CD4-positive, alpha-beta T cell treated with Interleukin-15 for 1 hour (primary cell): ENCODE measurements at places on chromosomes 13 and 19.

GRCh38 chr19:12865746-12866415 lies 15.4 kb downstream of the DNASE2 start:
- DNase-seq, result no peak

DNA sequence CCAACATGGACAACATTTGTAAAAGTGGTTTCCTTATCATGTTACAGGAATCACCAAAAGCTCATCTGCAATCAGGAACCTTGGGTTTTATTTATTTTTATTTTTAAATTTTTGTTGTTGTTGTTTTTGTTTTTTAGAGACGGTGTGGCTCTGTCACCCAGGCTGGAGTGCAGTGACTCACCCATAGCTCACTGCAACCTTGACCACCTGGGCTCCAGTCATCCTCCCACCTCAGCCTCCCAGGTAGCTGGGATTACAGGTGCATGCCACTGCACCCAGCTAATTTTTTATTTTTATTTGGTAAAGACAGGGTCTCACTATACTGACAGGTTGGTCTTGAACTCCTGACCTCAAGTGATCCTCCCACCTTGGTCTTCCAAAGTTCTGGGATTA lies 13.6 kb upstream of the SERP2 start:
- no peak for DNase-seq

DNA sequence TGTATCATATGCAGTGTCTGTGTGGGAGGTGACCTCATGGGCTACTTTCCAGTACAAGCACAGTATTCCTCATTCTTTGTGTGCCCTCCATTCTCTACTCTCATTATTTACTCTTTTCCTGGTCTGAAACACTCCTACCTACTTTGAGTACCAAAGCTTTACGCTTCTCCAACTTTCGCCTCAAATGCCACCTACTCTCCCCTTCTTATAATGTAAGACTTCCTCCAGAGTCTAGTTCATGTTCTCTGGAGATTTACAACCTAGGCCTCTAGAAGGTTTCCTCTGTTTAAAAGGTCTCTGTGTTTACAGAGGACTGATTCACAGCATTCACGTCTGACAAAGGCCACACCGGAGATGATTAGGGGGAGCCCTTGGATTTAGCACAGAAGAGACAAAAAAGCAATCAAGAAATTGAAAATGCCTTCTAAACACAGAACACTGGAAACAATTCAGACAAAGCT lies 302.0 kb downstream of the KLF12 start:
- no peak for DNase-seq

DNA sequence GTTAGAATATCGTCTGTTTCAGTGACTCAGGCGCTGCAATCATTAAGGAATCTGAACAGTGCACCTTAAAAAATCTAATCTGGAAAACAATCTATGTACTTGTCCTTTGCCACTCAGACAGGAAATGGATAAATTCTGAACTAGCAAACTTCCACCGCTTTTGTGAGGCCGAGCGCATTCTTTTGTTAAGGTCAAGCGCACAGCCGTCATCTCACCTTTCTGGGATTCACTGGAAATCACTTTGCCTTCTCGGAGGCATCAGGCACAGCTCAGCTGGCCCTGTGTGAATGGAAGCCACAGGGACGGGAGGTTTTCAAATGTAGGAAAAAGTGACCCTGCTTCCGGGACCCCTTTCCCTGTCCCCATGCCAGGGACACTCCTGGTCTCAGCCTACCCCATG lies 28.2 kb upstream of the SPACA7 start:
- no peak for DNase-seq

DNA sequence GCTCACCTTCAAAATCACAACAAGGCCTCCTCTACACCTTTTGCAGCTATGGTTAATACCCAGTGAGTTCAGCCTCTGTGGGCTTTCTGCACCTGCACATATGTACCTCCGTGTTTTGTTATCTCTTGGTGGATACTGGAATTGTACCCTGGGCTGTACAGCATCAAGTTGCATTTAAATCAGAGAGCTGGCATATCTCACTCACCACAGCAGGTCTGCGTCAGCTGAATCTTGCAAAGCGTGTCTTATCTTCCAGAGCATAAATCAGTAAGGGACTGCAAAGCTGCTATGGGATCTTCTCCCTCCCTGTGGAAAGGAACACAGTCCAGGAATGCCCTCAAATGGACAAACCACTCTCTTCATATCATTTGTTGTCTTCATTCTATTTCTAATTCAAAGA lies 1048.7 kb downstream of the UQCRFS1 start:
- no peak for DNase-seq

- peak; percentile 62 for DNase-seq
These were observed 6.3 kb upstream of the ZSWIM4 start for GRCh38 chr19:13788991-13789390.

DNA sequence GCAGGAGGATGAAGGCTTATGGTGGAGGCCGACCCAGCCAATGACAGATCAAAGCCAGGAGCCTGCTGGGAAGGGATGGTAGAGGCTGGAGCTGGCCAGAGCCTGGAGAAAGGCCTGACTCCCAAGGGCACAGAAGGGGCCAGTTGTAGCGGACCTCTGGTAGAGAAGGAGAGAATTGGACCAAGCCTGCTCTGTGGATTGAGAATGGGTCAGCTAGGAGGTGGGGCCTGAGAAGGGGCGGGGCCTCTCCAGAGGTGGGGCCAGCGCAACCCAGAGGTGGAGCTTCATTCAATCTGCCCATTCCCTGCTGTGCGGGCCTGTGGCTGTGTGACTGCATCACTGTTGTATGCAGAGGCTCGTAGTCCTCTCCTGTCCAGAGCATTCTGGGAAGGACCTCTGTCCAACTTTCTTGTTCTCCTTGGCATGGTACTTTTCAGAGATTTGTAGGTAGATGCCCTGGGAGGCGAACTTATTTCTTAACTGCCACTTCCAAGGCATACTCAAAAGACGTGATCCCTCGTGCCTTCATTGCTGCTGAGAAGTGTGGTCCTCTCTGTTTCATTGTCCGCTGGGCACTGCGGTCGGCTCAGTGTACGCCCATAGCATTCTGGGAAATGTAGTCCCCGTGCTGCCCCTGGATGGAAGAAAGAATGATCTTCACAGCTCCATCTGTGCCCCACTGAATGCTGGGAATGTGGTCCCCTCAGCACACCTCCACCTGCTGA lies 6.7 kb downstream of the GRIN2D start:
- no peak for DNase-seq

- DNase-seq, result no peak
These were observed 63.6 kb upstream of the NFIC start for GRCh38 chr19:3302755-3303154.

DNA sequence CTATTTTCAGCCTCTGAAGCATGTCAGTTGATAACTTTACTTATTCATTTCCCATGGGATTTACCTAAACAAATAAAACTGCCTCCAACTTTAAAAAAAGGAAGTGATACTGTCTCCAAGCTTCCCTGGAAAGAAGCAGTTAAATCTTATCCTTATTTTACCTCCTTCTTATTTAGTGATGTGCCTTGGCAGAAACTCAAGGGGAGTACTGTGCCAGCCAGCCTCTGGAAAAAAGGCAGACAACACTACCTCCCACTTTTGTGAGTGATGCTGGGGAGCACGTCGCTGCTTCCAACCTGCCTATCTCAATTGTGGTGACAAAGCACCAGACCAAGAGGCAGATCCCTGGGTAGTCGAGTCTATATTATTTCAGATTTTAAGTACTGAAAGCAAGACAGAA lies 765.6 kb downstream of the DIAPH3 start:
- DNase-seq, result no peak

GRCh38 chr19:39142630-39143029 lies 17.0 kb downstream of the PAK4 start:
- no peak for DNase-seq

- peak; percentile 30 for DNase-seq
These were observed 6.5 kb upstream of the OPA3 start for GRCh38 chr19:45591004-45591637.

GRCh38 chr19:14349426-14349825 lies 31.8 kb upstream of the ADGRE5 start:
- peak; percentile 40 for DNase-seq

DNA sequence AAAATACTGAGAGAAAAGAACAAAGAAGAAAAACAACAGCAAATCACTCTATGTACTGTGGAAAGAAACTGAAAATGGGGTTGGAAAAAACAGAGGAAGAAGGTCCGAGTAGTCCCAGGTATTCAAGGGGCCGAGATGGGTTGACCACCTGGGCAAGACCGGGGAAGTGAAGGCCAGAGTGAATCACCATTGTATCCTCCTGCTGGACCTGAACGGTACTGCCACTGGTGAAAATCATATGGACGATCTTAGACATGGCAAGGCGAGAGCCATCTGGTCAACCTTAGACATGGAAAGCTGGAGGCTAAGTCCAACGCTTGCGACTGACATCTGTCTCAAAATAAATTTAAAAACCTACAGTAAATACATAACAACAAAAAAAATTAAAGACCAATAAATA lies 44.4 kb upstream of the ZNF91 start:
- DNase-seq, result no peak

DNA sequence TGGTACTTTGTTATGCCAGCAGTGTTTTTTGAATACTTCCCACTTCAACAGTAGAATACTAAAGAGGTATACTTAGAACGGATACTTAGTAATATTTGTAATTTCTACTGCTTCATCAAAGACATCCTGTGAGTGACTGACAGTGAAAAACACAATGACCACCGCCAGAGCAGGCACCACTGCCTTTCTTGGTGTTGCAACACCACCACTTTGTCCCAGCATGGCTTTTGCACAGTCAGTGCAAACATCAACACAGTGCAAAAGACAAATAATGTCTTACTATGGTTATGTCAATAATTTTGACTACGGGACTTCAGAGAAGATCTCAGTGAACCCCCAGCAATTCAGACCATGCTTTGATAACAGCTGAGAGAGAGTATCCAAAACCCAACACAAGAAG lies 220.5 kb downstream of the RBM26 start:
- DNase-seq, result no peak

DNA sequence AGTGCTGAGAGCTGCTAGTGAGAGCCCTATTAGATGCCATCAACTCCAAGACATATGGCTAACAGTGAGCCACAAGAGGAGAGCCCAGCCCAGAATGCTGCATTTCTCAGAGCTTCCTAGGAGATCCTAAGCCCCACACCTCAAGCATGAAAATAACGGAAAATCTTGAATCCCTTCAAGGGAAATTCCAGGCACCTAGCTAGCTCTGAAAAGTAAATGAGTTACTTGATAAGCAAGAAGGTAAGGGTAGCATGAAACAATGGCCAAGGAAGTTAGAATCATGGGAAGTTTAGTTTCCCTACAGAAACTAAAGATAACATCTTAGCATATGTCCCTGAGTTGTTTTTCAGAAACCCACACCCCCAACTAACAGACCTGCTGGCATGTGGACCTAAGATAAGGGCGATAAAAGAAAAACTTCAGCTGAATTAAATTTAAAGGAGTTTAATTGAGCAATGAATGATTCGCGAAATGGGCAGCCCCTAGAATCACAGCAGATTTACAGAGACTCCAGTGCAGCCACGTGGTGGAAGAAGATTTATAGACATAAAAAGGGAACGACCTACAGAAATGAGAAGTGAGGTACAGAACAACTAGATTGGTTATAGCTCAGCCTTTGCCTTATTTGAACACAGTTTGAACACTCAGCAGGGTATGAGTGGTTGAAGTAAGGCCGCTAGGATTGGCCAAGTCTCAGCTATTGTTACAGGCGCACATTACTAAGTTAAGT lies 301.3 kb upstream of the DACH1 start:
- DNase-seq, result no peak

GRCh38 chr13:29591310-29591709 lies 4.2 kb downstream of the SLC7A1 start:
- no peak for DNase-seq

DNA sequence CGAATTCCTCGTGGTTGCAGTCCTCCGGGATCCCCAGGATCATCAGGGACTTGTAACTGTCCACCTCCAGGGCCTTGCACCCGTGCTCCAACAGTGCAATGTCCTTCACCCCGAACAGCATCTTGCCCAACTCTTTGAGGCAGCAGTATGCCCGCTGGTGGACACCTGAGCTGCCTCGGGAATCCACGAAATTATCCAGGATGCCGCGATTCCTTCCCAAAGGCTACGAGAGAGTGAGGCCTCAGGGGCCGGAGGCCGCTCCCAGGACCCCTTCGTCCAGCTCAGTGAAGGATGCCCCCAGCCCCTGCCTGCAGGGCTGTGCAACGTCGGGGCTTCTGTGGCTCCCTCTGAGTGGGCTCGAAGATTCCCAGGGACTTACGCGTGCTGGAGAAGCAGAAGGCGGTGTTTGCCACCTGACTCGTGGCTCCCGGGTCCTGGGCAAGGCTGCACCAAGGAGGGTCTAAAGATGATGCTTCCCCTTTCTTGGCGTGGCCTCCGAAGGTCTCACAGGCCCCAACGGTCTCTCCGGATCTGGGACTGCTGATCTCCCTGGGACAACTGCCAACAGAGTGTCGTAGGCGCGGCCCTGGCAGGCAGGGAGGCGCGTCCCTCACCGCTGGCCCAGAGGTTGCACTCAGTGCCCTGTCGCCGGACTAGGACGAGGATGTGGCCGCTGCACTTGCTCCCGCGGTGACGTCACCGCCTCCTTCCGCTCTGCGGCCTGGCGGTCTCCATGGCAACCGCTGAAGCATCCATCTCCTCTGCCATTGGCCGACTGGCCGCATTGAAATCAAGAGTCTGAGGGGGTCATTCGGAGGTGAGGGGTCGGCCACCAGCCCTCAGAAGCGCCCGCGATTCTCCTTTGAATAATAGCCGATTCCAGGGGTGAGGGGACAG lies at the start of gene PNMA8C:
TSS of gene PNMA8C (minus strand) at position 698 of the 897 bp plus-strand sequence. CDS start at position 121, 577 bp downstream.
- DNase-seq, result peak; percentile 82

GRCh38 chr13:36086117-36086516 lies 45.1 kb downstream of the DCLK1 start:
- DNase-seq, result no peak

DNA sequence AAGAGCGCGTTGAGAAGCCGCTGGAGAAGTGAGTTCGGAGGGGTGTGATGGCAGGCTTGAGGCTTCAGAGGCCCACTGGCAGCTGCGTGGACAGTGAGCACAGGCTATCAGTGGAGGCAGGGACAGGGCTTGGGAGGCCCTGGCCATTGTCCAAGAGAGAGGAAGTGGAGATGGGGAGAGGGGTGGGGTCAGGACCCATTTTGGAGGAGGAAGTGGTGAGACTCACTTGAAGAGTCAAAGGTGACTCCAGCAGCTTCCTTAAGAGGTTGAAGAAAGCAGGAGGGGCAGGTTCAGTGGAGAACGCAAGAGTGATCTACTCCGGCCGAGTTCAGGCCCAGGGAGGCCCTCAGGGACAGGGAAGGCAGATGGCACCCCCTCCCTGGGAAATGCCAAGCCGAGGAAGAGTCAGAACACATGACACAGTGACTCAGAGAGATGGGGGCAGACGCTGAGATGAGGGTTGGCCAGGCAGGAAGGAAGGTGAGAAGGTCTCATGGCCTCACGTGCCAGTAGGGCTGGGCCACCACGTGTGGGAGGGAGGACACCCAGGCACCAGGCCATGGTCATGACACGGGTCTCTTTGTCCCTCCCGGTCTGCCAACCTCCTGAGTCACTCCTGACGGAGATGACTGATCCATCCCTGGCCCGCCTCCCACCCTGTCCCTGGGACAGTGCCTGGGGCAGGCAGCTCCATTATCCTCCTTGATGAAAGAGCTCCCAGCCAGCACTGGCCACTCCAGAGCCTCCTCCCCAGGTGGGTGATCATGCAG lies 10.1 kb upstream of the CD22 start:
- peak; percentile 87 for DNase-seq

DNA sequence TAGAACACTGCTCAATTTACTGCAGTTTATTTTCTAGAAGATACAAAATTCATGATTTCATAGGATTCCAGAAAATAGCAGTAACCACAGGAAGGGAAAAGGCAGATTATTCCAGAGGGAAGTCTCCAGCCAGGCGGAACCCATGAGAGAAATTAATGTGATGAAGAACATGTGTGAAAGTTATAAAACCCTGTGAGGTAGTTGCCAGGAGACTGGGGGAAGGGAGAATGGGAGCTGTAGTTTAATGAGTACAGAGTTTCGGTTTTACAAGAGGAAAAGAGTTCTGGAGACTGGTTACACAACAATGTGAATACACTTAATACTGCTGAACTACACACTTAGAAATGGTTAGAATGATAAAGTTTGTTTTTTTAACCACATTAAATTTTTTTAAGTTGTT lies 14.2 kb upstream of the PDX1 start:
- no peak for DNase-seq
